ENCODE measurements at places on chromosomes 6 and 20.

DNA sequence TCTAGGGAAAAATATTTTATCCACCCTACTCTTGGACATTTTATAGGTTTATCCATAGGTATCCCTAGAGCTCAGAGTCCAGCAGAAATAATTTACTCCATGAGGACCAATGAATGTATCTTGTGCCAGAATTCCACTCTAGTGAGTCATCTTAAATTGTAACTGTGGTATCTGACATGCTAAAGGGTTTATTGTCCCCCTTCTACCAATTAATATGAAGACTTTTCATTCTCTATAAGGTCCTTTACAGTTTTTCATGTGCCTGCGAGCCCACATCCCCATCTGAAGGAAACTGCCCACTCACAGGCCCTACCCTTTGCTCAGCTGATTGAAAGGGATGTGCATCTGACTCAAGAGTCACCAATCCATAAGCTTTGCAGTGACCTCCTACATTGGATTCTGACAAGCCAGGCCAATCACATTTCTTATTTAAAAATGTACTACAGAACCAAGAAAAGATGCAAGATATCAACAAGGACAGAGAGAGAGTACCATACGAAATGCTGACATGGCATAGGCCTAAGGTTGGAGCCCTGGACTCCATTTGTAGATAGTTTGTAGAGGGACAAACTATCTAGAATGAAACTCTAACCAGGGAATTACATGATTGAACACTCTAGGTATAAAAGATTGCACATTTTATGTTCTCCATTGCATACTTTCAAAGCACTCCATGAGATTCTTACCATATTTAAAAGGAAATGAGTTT, 93.4 kb upstream of the DEFB112 start:
- DNase-seq = no peak

DNA sequence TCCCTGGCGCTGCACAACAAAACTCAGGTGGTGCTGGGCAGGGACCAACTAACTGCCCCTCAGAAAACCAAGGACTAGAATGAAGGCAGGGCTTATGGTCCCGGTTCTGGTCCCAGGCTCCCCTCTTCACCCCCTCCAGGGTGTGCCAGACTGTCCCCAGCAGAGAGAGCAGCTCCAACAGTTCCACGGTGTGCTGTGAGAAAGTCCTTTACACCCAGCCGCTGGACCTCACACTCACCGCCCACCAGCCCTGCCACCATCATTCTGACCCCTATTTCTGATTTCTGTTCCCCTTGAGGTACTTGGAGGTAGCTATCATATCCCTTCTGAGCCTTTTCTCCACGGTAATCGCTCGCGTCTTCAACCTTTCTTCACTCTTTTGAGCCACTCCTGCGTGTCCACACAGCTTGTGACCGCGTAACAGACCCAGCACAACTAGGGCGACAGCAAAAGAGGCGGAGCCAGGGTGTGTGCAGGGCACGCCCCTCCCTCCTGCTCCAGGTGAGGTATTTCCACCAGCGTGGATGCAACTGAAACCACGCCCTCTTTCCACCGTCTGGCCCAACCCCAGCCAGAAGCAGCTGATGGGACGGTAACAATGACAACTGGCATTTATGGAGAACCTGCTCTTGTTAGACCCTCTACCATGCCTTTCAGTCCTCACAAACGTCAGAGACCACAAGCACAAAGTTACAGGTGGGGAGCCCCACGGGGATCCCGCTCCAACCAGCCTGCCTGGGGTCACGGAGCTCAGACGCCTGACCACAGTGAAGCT, 2.3 kb downstream of the PXDC1 start:
- DNase-seq = no peak

DNA sequence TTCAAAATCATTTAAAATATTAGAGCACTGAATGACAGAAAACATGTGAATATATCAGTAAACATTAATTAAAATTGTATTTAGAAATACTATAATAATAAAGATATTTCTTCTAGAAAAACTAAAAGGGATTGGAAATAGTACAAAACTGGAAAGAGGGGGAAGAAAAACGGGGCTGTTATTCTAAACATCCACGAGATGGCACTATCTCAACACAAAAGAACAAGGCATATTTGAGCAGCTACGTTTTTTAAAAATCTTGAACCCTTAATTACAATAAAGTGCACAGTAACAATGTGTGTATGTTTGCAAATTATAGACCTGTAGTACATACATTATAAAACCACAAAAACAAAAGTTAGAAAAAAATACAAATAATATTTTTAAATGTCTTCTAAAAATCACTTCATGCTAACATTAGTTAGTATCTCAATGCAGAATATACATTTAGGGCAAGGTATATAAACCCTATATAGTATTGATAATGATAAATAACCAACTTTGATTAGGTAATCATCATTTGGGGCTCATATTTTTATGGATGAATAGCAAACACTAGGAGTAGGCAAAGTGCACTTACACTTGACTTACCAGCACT, 42.5 kb upstream of the PNISR start:
- DNase-seq = peak; percentile 45

GRCh38 chr6:15382712-15383111, 136.8 kb downstream of the JARID2 start:
- no peak for DNase-seq

DNA sequence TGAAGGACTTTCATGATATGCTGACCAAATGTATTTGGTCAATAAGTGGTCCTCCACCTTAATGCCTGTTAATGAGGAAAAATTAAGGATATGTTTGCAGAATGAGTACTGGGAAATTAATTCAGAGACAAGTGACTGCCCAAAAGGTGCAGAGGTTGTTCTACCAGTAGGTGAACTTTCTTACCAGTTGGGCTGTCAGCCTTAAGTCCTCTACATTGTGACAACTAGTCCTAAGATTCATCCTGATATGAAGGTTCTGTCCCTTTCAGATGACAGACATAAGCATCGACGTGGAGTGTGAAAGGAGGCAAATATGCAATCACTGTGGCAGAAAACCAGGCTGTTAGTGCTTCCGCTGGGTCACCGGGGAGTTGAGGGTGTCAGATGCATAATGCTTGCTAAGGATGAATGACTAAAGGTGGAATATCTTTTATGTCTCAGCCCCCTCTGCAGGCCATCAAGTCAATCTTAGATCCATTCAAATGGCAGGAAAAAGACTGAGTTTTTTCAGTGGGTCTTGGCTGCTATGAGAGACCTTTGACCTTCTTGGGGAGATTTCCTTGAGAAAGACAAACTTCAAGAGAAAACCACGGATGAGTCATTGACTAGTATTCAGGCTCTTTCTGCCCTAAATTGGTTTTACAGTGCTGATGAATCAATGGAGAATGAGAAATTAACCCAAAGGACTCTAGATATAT, 226.0 kb downstream of the TPBG start:
- peak; percentile 56 for DNase-seq

DNA sequence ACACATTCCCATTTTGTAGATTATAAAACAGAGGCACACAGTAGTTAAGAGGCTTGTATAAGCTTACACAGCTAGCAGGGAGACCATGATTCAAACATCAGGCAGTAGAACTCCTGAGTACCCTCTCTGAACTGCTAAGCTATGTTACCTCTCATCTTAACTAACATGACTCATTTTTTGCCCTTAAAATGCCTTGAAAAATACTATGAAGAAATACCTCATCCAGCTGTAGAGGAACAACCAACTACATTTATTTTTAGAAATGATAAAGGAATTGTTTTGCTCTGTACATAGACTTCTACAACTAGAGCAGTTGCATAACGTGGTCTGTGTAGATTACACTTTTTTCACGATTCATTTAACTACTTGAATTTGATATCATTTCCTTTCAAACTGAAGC, 102.1 kb downstream of the FLRT3 start:
- DNase-seq = peak; percentile 13

- DNase-seq = peak; percentile 76
Measured at GRCh38 chr6:57173056-57173885, 1.1 kb downstream of the BAG2 start.

DNA sequence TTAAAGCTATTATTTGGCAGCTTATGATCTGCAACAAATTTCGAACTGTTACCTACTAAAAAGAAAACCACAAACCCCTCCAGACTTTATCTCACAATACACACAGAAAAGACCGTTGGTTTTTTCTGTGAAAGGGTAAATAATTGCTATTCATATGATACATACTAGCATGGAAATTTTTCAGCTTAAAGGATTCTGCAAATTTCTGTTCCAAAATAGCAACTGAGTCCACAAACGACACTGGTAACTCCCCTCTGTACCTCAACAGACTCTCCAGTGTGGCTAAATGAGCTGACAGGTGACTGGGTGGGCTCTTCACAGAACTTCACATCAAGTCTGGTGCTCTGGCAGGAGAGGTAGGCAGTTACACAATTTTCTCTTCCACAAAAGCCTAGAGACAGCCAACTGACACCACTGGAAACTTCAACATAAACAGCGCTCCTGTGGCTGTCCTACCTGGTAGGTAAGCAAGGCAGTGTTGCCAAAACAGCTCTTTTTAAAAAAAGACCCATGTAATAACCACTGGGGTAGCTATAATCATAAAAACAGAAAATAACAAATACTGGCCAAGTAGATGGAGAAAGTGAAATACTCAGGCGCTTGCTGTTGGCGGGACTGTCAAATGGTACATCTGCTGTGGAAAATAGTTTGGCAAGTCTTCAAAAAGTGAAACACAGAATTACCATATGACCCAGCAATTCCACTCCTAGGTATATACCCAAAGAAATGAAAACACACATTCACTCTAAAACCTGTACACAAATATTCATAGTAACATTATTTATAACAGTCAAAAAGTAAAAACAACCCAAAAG, 37.8 kb downstream of the ELOVL5 start:
- DNase-seq = no peak

GRCh38 chr6:43937236-43938177, 167.5 kb downstream of the VEGFA start:
- no peak for DNase-seq

GRCh38 chr6:30520522-30520921, 31.2 kb downstream of the HLA-E start:
- DNase-seq = no peak

DNA sequence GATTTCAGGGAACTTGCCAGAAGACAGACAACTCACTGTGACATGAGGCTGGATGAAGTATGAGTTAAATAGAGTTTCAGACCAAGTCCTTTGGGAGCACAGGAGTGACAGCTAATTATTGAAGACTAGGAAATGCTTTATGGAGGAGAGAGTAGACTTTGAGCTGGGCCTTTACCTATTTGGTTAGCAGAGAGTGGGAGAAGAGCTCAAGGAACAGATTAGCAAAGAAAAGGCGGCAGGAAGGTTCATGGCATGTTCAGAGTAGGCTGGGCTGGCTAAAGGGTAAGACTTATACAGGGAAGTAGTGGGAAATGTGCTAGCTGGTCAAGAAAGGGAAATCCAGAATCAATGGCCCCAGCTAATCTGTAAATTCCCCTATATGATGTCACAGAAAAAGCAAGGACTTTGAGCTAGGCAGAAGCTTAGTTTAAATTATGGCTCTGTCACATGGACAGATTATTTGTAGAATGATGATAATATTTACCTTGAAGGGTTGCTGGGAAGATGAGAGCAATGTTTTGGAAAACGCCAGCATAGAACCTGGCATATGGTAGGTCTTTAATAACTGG, 19.0 kb downstream of the CEP250 start:
- DNase-seq = no peak

GRCh38 chr20:36162272-36162966, 7.9 kb downstream of the EPB41L1 start:
- peak; percentile 28 for DNase-seq

DNA sequence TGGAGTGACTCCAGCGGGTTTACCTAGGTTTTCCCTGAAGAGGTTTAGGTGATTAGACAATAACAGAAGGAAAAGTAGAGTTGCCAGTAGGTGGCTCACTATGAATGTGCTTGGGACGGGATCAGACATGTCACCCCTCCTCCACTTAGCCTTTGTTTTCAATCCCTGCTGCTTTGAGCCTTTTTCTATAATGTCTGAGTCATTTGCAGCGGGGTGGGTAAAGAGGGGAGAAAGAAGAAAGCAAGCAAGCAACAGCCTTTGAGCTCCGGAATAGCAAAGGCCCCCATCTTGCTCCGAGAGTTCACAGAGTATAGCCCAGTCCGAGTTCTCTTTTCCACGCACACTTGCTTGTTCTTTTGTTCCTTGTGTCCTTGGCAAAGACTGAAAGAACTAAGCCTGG, 129.1 kb downstream of the PACRG start:
- DNase-seq = peak; percentile 61

DNA sequence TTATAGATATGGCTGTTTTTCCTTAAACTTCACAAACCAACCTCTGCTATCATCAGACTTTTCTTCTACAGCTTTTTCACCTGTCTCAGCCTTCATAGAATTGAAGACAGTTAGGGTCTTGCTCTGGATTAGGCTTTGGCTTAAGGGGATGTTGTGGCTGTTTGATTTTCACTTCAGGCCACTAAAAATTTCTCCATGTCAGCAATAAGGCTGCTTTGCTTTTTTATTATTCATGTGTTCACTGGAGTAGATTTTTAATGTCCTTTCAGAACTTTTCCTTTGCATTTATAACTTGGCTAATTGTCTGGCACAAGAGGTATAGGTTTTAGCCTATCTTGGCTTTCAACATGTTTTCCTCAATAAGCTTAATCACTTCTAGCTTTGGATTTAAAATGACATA, 392.6 kb downstream of the RFPL4B start:
- DNase-seq = no peak

DNA sequence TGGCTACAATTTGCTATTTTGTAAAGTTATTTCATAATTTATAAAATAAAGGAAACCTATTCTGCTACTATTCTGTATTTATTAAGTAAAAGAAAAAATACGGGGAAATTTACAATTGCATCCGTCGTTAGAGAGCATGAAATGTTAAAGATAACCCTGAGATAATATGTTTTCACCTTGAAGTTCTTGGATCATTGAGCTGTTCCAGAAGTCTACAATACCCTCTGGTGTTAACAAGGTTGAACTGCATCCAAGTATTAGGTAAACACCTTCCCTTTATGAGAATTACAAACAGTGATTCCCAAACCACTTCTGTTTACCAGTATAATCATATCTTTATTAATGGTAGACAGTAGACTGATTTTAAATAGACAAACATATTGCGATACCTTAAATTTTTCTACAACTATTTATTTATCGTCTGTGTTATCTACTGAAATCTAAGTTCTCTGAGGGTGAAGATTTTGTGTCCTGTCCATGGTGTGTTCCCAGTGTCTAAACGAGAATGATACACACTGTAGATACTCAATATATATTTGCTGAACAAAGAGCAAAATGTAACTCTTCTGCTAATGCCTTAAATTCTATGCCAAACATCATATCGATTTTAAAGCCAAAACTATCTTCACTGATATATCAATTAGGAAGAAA, 28.2 kb downstream of the TBC1D32 start:
- peak; percentile 58 for DNase-seq

- DNase-seq = no peak
Measured at GRCh38 chr20:8875586-8875985, 193.3 kb upstream of the PLCB4 start.
